ENCODE measurements at places on chromosomes 2 and 18. TPM values are rescaled to one million over a fixed set of nuclear protein-coding genes. Genes with fewer than 3 reads are reported as not detected.

Gene MAL
- total RNA-seq: 1.9 TPM

Gene SP5
- total RNA-seq: 3.6 TPM

Gene CCDC121
- 2.2 TPM for total RNA-seq

Gene KLHL29
- total RNA-seq: 13.4 TPM

GRCh38 chr2:175838979-175839378 is 163.1 kb downstream of the LNPK start:
- no peak for DNase-seq

DNA sequence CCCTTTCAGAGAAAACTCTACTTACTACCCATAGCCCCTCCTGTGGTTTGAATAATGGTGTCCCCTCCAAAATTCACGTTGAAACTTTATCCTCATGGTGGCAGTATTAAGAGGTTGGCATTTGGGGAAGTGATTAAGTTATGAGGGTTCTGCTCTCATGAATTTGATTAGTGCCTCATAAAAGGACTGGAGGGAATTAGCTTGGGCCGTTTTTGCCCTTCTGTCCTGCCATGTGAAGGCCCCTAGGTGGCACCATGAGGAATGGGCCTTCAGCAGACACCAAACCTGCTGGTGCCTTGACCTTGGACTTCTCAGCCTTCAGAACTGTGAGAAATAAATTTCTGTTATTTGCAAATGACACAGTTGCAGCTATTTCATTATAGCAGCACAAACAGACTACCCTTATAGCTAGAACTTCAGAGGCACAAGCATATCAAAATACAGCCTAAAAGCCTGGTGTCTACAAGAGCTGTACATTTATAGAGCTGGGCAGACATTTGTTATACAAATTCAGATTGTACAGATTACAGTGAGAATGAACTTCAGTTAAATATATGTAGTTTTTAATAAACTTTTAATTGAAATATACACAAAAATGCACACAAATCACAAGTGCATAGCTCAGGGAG is 2.6 kb upstream of the PTPN2 start:
- no peak for DNase-seq

- DNase-seq: no peak
Measured at GRCh38 chr2:214514704-214515103, 103.8 kb downstream of the VWC2L start.

Data from aorta (tissue), 5 donors.